Left ventricle myocardium inferior (tissue), 1 donor: ENCODE measurements at places on chromosomes 1 and 21.

GRCh38 chr1:36301220-36301619, 4.9 kb upstream of the SH3D21 start:
- DNase-seq = no peak

DNA sequence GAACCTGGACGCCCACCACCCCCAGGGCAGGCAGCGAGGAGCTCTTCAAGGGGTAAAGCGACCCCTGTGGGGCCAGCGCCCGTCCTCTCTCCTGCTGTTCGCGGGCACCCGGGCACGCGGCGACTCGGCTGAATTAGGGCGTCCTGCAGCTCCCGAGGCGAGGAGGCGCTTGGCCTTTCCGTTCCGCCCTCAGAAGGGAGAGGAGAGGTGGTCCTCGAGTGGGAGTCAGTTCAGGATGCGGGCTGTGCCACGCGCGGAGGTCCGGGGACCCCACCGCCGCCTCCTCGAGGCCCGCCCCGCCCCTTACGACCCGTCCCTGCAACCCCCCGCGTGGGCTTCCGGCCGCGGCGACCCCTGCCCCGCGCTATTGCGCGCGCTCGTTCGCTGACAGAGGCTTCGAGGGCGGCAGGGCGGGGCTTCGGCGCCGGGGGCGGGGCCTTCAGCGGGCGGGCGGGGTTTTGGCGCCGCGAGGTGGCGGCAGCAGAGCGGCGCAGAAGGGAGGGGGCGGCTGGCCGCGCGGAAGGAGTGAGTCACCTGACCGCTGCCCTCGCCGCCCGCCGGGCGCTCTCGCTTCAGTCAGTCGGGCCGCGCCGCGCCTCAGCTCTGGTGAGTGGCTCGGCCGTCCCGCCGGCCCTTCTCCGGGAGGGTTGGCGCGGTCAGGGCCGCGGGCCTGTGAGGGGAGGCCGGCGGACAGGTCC, at the start of gene BACH1:
Gene BACH1 (plus strand): TSS at position 575 of the 698 bp plus-strand sequence. CDS start 22,359 bp downstream, outside the sequence.
- DNase-seq = peak; percentile 90

GRCh38 chr1:20775700-20776099, 11.4 kb downstream of the HP1BP3 start:
- DNase-seq = no peak

DNA sequence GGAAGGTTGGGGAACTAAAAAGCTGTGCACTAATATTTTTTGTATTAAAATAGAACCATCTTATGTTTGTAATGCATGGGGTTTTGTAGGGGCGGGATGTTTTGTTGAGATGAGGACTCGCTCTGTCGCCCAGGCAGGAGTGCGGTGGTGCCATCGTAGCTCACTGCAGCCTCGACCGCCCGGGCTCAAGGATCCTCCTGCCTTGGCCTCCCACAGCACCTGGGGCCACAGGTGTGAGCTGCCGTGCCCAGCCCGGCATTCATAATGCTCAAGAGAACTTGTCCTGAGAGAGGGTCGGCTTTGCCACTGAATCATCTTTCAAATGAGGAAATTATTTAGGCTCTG, 3.0 kb upstream of the C1orf159 start:
- DNase-seq = no peak

- no peak for DNase-seq
Observed at GRCh38 chr1:183588827-183589226, 1.4 kb downstream of the NCF2 start.

- DNase-seq = no peak
Observed at GRCh38 chr1:45843474-45843905, 40.1 kb downstream of the MAST2 start.

DNA sequence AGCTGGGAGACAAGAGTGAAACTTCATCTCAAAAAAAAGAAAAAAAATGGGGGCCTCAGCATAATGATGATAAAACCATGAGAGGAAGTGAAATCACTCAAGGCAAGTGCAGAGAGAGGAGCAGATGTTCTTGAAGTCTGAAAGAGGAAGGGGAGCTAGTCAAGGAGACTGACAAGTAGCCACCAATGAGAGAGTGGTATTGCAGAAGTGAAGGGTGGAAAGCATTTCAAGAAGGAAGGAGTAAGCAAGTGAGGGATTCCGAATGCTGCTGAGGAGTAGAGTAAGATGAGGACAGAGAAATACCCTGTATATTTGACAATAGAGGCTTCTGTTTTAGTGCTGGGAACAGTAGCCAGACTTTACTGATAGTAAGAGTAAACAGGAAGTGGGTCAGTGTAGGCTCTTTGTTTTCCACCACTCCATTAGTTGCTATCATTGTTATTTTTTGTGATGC, 2.9 kb downstream of the TATDN3 start:
- no peak for DNase-seq

DNA sequence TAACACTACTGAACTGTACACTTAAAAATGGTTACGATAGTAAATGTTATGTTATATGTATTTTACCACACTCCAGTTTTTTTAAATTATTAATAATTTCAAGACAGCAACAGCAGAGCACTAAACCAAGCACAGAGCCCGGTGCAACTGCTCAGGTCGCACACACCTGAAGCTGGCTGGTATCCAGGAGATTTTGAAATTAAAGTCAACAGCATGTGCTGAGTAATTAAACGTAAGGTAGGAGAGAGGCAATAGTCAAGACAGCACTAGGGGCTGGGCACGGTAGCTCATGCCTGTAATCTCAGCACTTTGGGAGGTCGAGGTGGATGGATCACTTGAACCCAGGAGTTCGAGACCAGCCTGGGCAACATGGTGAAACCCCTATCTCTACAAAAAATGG, 35.1 kb upstream of the SLC30A10 start:
- DNase-seq = no peak

DNA sequence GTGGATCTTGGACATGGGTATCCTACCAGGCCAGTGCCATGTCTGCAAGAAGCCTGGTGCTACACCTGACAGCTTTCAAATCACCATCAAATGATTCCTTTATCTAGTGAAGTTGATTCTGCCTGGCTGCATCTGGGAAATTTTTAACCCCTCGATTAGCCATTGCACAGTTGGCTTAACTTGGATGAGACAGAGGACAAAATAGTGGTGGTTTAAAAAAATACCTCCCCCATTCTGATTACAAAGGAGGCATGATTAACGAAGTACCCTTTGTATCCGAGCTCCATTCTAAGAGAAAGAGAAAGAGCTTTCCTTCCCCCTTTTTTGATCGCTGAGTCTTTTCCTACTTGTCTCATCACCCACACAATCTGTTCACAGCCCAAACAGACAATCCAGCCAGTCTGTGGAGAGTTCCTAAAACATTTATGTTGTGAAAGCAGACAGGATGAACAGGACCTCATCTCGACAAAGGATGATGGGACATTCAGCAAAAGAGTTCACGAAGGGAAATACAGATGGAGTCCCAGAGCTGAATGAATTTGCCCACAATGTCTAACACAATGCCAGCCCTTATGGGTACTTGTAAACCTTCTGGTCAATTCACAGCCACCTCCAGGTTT, 20.5 kb downstream of the WLS start:
- no peak for DNase-seq

DNA sequence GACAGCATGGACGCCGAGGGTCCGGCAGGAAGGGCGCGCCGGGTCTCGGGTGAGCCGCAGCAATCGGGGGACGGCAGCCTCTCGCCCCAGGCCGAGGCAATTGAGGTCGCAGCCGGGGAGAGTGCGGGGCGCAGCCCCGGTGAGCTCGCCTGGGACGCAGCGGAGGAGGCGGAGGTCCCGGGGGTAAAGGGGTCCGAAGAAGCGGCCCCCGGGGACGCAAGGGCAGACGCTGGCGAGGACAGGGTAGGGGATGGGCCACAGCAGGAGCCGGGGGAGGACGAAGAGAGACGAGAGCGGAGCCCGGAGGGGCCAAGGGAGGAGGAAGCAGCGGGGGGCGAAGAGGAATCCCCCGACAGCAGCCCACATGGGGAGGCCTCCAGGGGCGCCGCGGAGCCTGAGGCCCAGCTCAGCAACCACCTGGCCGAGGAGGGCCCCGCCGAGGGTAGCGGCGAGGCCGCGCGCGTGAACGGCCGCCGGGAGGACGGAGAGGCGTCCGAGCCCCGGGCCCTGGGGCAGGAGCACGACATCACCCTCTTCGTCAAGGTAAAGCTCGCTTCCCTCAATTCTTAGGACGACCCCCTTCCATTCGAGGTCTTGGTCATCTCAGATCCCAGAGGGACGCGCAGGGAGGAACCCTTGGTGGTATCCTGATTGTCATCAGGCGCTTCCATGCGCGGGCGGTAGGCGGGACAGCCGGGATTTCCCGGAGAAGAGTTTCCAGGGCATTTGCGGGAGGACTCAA, 1.6 kb downstream of the CLIC6 start:
- DNase-seq = no peak

- no peak for DNase-seq
Observed at GRCh38 chr1:14165371-14165801, 433.1 kb upstream of the KAZN start.

- DNase-seq = no peak
Observed at GRCh38 chr1:108521990-108522393, 37.9 kb upstream of the EEIG2 start.

GRCh38 chr1:37755290-37755689, 9.6 kb downstream of the EPHA10 start:
- no peak for DNase-seq

DNA sequence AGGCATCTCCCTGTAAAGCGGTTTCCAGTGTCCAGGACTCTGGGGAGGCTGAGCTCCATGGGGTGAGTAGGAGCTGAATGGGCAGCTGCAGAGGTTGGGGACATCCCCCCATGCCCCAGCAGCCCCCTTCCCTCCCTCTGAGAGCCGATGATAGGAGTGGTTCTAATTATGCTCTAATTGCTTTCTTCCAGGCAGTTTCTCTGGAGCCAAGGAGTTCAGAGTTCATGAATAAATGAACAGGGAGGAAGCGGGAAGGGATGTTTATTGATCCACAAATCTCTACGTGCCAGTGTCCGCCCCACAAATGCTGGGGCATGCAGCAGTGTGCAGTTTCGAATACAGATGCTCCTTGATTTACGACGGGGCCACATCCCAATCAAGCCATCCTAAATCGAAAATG, 15.6 kb downstream of the NKAIN1 start:
- DNase-seq = no peak

DNA sequence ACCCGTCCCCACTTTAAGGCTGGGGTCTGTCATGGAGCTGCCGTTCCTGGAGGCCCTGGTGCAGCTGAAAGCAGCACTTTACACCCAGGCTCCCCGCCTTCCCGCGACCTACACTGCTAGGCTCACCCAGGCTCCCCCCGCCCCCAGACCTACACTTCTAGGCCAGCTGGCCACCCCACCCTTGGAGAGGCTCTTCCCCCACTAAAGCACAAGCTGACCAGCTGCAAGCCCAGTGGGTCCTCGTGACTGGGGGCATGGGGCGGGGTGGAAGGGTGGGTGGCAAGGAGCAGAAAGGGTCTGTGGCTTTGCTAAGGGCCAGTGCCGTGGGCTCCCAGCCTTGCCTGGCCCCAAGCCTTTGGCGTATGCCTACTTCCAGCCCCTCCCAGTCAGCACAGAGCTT, 9.7 kb upstream of the ARHGEF16 start:
- no peak for DNase-seq

- no peak for DNase-seq
Observed at GRCh38 chr1:28428012-28428411, 58.5 kb downstream of the PHACTR4 start.

- DNase-seq = no peak
Observed at GRCh38 chr1:7515175-7515574, 255.9 kb upstream of the VAMP3 start.

DNA sequence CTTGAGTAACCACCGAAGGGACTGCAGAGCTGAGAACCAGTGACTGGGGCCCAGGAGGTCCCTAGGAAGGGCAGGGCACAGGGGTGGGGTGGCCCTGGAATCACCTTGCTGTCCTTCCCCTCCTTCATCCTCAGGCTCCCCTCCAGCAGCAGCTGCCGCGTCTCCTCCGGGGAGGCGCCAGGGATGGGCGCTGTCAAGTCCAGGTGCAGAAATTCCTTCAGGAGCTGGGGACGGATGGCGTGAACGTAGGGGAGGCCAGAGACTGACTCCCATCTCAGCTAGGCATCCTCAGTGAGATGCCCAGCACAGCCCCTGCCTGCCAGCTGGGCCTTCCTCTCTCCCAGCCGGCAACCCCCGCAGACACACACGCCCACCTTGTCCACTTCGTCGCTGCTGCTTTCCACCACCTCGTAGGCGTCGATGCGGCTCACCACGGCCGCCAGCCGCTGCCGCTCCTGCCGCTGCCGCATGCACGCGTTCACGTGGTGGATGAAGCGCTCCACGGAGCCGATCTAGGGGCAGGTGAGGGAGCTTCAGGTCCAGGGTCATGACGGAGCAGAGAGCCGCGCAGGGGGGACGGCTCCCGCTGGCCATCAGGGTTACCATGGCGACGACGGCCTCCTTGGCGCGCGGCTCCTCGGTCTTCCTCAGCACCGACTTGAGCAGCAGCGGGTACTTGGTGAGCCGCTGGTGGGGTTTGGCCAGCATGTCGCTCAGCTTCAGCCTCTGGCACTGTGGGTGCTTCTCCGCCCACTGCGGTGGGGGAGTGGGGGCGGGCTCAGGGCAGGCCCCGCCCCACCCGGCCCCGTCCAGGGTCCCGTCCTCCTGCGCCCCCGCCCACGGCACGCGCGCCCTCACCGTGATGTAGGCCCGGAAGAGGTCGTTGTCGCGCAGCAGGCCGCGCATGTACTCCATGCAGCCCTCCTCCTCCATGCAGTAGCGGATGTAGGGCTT, 4.4 kb upstream of the TNFRSF25 start:
- no peak for DNase-seq

- no peak for DNase-seq
Observed at GRCh38 chr1:33743221-33743998, 120.5 kb upstream of the HMGB4 start.

GRCh38 chr1:110877364-110877763, 4.4 kb downstream of the CD53 start:
- DNase-seq = no peak

DNA sequence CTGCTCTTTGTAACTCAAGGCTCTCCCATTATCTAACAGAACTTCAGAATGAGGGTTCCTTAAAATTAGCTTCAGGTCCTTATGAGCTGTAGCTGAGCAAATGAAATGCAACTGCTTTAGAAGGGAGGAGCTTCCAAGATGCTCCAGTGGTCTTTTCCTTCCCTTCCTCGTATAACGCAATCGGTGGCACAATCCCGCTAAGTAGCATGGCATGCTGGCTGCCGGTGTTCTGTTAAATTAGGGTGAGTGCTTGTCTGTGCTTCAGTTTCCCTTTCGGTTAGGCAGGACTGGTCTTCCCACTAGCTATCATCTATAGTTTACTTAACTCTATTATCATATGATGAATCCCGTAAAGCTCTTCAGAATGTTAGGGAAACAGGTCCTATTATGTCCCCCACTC, 917 bp downstream of the KIAA0040 start:
- DNase-seq = no peak

- no peak for DNase-seq
Observed at GRCh38 chr21:25836396-25836795, 101.6 kb downstream of the GABPA start.

- DNase-seq = no peak
Observed at GRCh38 chr1:7294636-7295035, 476.5 kb upstream of the VAMP3 start.

GRCh38 chr1:53549781-53550180, 90.6 kb downstream of the DMRTB1 start:
- peak; percentile 5 for DNase-seq

DNA sequence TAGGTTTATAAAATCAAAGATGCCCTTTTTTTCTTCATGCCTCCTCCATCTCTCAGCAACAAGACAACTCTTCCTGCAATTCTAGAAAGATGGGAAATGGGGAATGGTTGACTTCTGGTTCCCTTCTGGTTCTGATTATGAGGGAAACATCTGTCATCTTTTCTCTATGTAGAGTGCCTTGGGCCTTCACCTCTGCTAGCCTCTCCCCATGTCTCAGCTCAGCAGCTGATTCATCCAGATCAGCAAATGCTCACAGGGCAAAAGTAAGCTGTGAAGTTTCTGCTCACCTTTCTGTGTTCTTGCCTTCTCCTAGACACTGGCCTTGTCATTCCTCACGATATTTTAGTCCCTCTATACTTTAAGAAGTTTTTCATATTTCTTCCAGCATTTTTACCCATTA, 17.8 kb upstream of the BECN2 start:
- no peak for DNase-seq

- DNase-seq = no peak
Observed at GRCh38 chr1:12376236-12377045, 146.6 kb downstream of the VPS13D start.
